ENCODE measurements at places on chromosomes 6 and 20.
A peak's percentile ranks its signal among the peaks of the same experiment; 100 is the strongest.

GRCh38 chr20:64035066-64035932, 683 bp upstream of the C20orf204 start:
- DNase-seq = no peak

- no peak for DNase-seq
Observed at GRCh38 chr20:58480551-58481336, 34.5 kb downstream of the APCDD1L start.

DNA sequence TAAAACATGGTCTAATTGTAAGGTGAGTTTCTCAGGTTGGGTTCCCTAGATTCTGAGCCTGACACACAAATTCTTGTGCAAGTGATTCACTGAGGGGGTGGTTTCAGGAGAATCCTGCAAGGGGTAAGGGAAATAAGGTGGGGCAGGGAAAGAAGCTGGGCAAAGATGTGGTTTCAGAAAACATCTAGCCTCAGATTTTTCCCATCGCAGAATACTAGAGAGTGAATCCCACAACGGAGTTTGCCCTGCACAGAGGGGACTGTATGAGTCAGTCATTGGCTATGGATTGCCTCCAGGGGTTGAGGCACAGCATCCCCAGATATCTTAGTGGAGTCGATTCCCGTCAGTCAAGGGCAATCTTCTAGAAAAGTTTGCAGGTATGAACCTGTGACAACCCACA, 65.2 kb downstream of the PRL start:
- no peak for DNase-seq

GRCh38 chr6:168157272-168158212, 78.5 kb upstream of the FRMD1 start:
- peak; percentile 67 for DNase-seq

GRCh38 chr6:150250826-150251225, 108.0 kb downstream of the PPP1R14C start:
- DNase-seq = no peak

GRCh38 chr20:49045440-49046086, 549 bp upstream of the CSE1L start:
- peak; percentile 31 for DNase-seq

- no peak for DNase-seq
Observed at GRCh38 chr20:35597186-35597585, 18.4 kb upstream of the SPAG4 start.

GRCh38 chr6:64502801-64503200, 867.2 kb downstream of the PHF3 start:
- DNase-seq = no peak

- DNase-seq = no peak
Observed at GRCh38 chr20:61129311-61129710, 122.8 kb upstream of the CDH4 start.
